AG04450 (cell line): ENCODE measurements at places on chromosomes 3 and 15.
A peak's percentile ranks its signal among the peaks of the same experiment; 100 is the strongest.

DNA sequence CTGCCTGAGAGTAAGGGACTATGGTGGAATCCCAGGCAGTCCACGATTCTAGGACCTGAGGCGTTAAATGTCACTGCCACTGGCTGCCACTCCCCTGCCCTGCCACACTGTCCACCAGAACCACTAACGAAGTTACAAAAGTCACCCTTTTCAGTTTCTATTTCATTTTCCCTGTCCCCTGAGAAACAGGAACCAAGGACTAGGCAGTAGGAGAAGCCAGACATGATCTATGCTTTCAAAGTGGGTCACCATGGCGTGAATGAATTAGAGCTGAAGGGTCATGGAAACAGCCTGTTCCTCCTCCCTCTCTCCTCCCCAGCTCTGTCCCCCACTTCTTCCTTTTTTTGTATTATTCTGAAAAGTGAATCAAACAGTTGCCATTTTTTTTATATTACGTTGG, 9.1 kb upstream of the ADPRH start:
- no peak for DNase-seq

GRCh38 chr3:159870723-159871122, 117.9 kb upstream of the IL12A start:
- no peak for DNase-seq

GRCh38 chr3:45480218-45480617, 91.8 kb downstream of the LARS2 start:
- no peak for DNase-seq

DNA sequence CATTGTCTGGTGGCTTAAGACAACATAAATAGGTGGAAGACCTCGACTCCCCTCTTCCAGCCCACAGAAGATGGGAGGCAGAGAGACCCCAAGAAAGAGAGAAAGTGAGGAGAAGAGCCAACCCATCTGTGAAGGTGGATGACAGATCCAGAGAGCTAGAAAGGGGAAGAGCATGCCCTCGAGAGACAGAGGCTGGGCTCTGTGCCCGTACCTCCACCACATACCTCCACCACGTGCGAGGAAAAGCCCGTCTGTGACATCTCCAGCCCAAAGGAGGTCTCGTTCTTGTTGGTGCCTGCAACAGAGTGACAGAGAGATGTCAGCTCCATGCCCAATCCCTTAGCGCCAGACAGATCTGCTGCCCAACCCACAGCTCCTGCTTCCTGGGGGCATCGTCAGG, 71.1 kb downstream of the FEM1B start:
- no peak for DNase-seq

- DNase-seq = no peak
Measured at GRCh38 chr3:4493941-4494894, 1.1 kb downstream of the ITPR1 start.

DNA sequence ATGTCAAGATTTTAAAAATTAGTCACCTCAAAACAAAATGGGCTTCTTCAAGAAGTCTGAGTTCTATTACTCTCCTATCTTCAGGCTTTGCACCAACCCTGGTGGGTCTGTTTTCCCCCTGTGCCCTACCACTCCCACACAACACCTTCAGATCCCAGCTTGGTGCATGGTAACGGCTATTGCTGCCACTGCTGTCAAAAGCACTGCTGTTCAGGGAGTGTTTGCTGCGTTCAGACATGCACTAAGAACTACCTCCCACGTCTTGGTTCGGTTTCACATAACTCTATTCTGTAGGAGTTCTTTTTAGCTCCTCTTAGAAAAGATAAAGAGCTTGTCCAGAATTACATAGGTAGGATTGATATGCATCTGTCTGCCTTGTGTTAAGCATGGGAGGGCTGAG, 799.2 kb downstream of the NR2F2 start:
- DNase-seq = no peak

DNA sequence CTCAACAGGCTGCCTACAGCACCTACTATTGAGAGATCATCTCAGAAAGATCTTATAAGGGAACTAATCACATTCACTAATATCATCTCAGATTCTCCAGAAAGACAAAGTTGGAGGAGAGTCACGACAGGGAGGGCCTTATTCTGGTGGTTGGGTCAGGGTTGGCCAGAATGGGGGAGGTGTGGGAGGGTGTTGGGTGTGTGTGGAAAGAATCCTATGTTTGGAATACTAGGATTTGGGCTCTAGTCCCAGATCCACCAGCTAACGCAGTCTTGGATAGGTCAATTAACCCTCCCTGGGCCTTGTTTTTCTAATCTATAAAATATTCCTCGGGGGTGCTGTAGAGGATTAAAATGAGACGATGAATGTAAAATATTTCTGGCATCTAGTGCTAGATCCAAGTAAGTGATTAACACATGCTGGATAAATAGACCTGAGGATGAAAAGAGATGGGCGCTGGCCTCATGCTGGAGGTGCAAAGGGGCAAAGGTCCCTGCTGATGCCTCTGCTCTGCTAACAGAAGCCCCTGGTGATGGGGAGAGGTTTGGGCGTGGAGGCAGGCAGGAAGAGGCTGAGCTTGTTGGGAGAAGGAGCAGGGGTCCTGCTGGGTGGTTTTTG, 67.6 kb upstream of the ETV5 start:
- no peak for DNase-seq

- no peak for DNase-seq
Measured at GRCh38 chr3:48739617-48739954, 22.6 kb upstream of the IP6K2 start.

DNA sequence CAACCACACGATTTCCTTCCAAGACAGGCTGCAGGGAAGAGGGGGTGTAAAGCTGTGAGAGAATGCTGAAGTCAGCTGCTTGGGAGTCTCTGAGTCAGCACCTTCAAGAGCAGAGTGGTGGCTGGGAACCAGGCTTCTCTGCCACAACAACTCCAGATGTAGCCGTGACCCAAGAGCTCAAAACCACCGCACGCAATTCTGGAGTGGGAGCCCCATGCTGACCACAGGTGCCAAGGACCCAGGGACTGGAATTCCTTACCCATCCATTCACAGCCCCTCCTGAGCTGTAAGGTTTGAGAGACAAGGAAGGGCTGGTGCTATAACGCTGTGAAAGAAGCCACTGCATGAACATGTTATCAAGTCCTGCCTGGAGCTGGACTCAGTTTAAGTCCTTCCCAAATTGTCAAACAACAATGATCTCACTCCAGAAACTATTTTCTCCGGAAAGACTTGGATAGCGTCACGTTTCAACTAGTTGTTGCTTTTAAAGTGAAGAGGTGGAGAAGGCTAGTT, 61.4 kb downstream of the UMPS start:
- DNase-seq = peak; percentile 91

GRCh38 chr15:36921484-36922091, 178.8 kb downstream of the MEIS2 start:
- no peak for DNase-seq

- DNase-seq = no peak
Measured at GRCh38 chr3:4827767-4828166, 151.5 kb upstream of the BHLHE40 start.

- DNase-seq = no peak
Measured at GRCh38 chr3:28188686-28189085, 52.7 kb upstream of the CMC1 start.

- no peak for DNase-seq
Measured at GRCh38 chr3:50510325-50510724, 6.9 kb upstream of the CACNA2D2 start.

GRCh38 chr15:26037369-26037768, 174.2 kb upstream of the ATP10A start:
- no peak for DNase-seq
